Panc1 (cell line): ENCODE measurements at places on chromosomes 2 and 18. TPM values are rescaled to one million over a fixed set of nuclear protein-coding genes. Genes with fewer than 3 reads are reported as not detected.
A peak's percentile ranks its signal among the peaks of the same experiment; 100 is the strongest.

- DNase-seq: no peak
Observed at GRCh38 chr2:200039724-200040650, 84.6 kb downstream of the MAIP1 start.

HOXD9 gene
- total RNA-seq: 0.15 TPM

CYP1B1 gene
- total RNA-seq: 86.7 TPM

MREG gene
- total RNA-seq: 19.2 TPM

DNA sequence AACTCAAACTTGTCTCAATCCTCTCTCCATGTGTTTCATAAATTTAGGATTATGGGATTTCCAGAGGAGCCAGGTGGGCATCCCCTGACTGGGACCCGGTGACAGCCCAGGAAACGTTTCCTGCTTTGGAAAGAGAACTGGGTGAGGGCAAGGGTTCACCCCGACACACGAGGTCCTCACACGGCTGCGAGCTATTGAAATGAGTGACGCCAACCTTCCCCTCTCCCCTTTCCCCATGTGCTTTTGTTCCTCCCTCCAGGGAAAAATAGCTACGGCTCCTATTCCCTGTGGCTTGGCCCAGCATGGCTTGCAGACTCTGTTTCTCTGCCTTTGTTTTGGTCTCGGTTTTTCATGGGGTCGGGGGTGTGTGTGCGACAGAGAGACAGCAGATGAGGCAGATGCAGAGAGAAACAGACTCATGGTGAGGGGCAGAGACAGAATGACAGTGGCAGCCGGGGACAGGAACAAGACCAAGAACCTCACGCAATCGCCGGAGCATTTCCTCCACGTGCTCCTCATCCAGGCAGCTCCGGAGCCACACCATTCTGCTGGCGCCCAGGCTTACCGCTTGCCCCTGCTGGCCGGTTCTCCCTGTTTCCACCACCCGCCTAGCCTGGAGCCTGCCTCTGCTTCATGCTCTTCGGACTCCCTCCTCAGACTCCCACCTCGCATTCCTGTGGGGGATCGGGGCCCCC is 238.5 kb downstream of the DYSF start:
- DNase-seq: no peak

- DNase-seq: no peak
Observed at GRCh38 chr2:210961249-210961648, 404.9 kb downstream of the CPS1 start.

GRCh38 chr2:151767536-151767935 is 33.3 kb upstream of the NEB start:
- no peak for DNase-seq

DNA sequence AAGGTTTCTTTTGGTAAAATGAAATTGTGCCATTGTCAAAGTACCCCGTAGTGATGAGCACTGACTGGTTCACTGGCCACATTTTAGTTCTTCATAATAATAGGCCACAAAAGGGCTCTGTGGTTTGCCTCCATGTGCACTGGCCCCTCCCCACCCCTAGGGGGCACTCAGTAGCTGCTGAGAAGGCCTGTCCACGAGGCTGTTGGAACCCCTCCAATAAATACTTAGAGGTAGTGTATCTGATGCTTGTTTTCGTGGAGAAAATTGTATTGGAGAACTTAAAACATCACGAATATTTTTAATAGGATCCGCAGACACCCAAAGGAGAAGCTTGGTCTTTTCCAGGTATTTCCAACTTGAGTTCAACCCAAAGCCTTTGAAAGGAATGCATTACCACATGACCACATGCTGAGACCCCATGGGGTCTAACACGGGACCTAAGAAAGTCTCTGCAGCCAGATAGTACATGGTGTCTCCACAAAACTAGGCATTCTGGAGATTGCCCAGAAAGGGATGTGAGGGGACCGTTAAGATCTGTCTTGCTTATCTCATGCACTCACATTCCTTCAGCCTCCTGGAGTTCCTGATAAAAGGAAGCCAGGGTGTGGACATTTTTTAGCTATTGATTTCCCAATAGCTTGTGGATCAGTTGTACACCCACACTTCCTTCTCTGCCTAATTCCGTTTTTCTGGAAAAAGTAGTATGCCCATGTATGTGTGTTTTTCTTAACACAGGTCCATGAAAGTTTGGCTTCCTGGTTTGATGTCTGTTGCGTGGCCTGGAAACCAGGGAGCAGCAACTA is 28.5 kb upstream of the NOSTRIN start:
- no peak for DNase-seq

DNA sequence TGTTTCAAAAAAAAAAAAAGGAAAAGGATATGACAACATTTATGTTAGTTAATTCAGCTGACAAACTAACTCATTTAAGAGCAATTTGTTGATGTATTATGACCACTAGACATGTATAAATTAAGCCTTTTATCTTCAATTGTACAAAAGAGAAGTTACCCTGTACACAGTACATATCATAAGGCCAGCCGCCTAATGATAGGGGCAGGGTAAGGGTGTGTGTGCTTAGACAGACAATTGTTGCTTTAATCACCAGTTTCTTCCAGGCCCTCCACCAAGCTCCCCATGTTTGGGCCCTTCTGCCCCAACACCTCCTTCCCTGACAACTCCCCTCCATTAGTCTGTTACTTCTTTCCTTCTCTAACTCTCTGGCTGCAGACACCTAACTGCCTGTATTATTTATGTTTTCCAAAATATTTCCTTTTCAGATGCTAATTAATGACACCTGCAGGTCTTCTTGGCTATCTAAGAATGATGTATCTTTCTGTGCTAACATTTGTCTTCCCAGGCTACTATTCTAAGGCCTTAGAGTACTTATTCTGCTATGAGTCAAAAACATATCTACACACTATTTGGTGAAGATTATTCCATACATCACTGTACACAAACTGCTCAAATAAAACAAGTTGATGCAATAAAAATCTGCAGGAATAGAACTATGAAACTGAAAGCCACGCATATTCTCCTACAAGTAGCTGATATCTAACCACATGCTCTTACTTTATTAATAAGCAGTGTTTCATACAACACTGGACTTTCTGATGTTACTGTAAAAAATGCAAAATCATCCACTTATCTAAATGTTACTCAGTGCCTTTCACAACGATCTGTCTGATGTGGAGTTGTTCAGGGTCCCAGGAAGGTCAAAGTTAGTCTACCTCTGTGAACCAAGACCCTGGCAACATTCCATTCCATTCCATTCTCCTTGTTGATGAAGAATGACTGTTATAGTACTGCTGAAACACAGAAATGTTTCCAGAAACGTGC is 26.4 kb downstream of the TMEM131 start:
- DNase-seq: no peak

ANKRD30BL gene
- total RNA-seq: not detected

GRCh38 chr18:21557607-21558253 is 42.8 kb downstream of the ESCO1 start:
- no peak for DNase-seq

DNA sequence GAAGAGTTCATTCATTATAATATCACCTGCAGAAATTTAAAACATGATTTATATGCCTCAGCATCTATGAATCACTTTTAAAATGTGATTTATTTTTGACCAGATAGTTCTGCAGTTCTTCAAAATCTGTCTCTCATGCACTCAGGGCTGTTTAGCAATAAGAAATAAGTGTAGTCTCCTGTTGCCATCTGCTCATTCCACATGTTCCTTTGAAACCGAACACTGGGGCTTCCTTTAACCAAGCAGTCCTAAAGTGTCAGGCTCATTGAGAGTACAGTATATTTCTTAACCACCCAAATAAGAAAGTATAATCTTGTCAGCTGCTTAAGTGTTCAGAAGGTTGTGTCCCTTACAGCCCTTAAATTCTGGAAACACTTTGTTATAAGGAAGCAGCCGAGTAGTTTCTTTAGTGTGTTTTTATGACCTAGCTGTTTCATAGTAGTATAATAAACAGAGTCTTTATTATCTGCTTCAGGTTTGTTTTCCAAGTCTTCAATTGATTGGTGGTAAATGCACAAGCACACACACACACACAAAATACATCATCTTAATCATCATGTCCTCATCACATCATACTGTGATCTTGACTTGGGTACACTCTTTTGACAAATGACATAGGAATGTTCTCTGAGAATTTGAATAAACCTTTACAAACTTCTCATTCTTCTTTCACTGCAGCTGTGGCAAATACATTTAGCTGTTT is 10.4 kb downstream of the WDR7 start:
- no peak for DNase-seq

GRCh38 chr18:78634061-78634696 is 345.4 kb upstream of the SALL3 start:
- DNase-seq: no peak

CDH19 gene
- total RNA-seq: not detected

GRCh38 chr18:55179425-55179824 is 220.2 kb upstream of the CCDC68 start:
- no peak for DNase-seq

DNA sequence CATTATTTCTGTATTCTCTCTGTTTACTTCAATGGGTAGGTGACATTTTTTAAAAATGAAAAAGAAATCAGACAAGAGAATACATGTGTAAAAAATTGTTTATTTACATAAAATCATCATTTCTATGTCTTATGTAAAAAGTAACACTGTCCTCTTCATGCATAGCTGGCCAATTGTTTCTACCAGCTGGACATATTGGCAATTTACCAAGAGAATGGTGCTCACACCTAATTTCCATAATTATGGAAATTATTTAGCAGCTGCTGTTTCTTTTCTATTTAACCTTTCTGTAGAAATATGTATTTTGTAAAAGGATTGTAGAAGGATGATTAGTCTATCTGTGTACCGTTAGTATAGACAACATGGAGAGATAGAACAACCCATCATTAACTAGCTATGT is 791.9 kb downstream of the TRIB2 start:
- DNase-seq: no peak

PDE11A gene
- not detected for total RNA-seq

DNA sequence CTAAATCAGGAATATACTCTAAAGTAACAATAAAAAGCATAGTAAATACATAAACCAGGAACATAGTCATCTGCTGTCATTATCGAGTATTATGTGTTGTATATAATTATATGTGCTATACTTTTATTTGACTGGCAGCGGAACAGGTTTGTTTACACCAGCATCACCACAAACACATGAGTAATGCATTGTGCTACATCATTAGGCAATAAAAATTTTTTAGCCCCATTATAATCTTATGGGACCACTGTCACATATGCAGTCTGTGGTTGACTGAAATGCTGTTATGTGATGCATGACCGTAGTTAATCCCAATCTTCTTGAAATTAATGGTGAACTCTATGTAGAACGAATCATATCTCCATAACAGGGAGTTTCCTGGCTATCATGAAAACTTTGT is 136.7 kb upstream of the ZFP36L2 start:
- no peak for DNase-seq

DNA sequence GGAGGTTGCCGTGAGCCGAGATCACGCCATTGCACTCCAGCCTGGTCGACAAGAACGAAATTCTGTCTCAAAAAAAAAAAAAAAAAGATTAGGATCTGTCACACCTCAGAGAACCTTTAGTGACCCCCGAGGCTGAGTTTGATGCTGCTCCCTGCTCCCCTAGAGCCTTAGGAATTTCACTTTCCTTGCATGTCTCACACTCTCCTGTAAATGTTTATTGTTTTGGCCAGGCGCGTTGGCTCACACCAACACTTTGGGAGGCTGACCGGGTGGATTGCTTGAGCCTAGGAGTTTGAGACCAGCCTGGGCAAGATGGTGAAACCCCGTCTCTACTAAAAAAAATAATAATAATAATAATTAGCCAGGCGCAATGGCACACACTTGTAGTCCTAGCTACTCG is 31.5 kb downstream of the SRSF7 start:
- no peak for DNase-seq

VAMP8 gene
- 93.2 TPM for total RNA-seq

CNGA3 gene
- not detected for total RNA-seq

NGEF gene
- 17.8 TPM for total RNA-seq

CYRIA gene
- total RNA-seq: 0.13 TPM

FAHD2B gene
- 15.4 TPM for total RNA-seq

DNA sequence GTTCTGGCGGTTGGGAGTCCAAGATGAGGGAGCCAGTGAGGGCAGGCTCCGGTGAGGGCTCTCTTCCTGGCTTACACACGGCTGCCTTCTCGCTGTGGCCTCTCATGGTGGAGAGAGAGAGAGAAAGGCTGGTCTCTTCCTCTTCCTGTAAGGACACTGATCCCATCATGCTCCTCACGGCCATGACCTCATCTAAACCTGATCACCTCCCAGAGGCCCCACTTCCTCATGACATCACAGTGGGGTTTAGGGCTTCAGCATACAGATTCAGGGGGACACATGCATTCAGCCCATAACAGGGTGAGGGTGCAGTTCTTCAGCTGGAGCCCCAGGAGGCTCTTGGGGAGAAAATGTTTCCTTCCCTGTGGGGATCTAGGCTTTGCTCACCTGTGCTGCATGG is 29.2 kb downstream of the AGAP1 start:
- no peak for DNase-seq

GRCh38 chr2:236639461-236640235 is 70.0 kb downstream of the ACKR3 start:
- no peak for DNase-seq

BMP10 gene
- total RNA-seq: not detected

- DNase-seq: peak; percentile 89
Observed at GRCh38 chr18:14189858-14190257, 57.6 kb upstream of the ZNF519 start.

CHRNG gene
- total RNA-seq: not detected
